ENCODE measurements at places on chromosomes 3 and 15.

DNA sequence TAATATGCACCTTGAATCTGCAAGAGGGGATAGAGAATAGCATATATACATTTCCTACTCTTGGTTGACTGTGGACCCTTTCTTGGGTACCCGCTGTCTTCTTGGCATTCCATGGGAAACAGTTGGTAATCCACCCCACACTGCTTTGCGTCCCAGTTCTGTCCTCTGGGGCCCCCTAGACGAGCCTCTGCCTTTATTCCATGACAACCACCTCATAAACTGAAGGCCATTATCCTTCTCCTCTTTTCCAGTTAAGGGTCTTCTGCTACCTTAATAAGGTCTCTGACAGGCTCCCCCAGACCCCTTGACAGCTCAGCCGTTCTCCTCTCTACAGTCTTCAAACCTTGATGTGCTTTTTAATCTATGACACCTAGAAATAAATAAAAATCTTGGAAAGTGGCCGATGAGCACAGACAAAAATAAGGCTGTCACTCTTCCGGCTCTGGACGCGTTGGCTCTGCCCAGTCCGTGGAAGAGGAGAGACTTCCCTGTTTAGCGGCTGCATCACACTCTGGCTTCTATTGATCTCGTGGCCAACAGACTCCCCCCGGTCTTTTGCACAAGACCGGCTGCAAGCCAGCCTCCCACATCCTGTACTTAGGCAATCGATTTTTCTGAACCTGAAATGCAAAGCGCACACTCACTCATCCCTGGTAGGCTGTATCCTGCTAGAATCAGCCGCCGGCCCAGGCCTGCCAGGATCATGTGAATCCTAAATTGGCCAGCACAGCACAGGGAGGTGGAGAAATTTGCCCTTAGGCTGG lies 251.0 kb upstream of the TLE3 start:
- DNase-seq = no peak

- no peak for DNase-seq
Measured at GRCh38 chr3:138803006-138803653, 31.6 kb downstream of the PIK3CB start.

- DNase-seq = no peak
Measured at GRCh38 chr3:176987901-176988650, 209.2 kb downstream of the TBL1XR1 start.

- peak; percentile 79 for DNase-seq
Measured at GRCh38 chr3:140602781-140603180, 75.1 kb upstream of the TRIM42 start.

- no peak for DNase-seq
Measured at GRCh38 chr15:59138243-59138642, 33.3 kb downstream of the CCNB2 start.

GRCh38 chr15:71707230-71708050 lies 102.9 kb upstream of the NR2E3 start:
- DNase-seq = no peak

- no peak for DNase-seq
Measured at GRCh38 chr3:20589275-20589674, 403.3 kb upstream of the SGO1 start.

- DNase-seq = peak; percentile 86
Measured at GRCh38 chr3:46089237-46090011, 62.1 kb upstream of the XCR1 start.

GRCh38 chr3:185942907-185943759 lies 5.3 kb upstream of the TRA2B start:
- peak; percentile 64 for DNase-seq

DNA sequence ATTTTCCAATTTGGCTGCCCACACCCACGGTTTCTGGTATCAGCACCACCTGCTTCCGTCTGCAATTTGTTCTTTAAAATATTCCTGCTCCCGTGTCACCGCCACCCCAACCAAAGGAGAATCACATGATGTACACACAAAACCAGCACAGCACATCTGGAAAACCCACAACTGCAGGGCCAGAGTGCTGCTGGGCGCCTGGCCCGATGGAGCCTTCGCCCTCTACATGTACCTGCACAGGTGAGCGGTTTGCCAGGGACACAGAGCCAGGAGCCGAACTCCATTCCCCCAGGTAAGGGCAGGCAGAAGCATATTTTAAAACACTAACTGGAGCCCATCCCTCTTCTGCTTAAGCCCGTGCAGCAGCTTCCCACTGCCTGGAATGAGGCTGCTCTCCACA lies 75.6 kb downstream of the ADAMTS17 start:
- no peak for DNase-seq

DNA sequence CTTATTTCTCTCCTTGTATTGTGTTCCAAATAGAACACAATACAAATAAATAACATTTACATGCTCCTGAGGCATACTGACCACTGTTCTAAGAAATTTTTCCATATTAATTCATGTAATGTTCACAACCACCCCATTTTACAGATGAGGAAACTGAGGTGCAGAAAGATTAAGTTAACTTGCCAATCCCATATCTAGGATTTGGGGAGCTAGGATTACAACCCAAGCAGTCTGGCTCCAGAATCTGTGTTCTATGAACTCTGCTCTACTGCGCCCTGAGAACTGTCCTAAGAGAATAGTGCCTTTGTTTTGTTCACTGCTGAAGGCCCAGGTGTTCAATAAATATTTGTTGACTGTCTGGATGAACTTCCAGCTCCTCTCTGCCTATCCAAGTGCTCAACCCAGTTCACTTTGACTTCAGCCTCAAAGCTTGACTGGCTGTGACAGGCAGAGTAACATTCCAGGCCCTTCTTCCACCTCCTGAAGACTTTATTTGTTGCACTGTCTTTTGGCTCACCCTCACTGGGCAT lies 3.1 kb downstream of the NEK10 start:
- DNase-seq = no peak

- DNase-seq = peak; percentile 15
Measured at GRCh38 chr15:87722941-87723691, 533.4 kb downstream of the NTRK3 start.

DNA sequence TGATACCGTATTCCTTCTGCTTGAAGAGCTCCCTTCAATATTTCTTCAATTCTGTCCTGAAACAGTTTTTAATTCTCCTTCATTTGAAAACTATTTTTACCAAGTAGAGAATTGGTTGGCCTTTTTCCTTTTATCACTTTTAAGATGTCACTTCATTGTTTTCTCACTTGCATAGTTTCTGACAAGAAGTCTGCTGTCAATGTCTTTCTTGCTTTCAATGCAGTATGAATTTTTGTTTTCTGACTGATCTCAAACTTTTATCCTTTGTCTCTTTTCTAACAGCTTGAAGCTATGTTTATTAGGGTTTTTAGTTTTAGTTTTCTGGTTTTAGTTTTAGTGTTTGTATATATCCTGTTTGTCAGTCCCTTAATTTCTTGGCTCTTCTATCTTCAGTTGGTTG lies 364.8 kb upstream of the TPRG1 start:
- DNase-seq = no peak

GRCh38 chr3:122094693-122095092 lies 39.5 kb downstream of the CD86 start:
- DNase-seq = no peak

GRCh38 chr3:125194061-125194848 lies 18.3 kb downstream of the SLC12A8 start:
- no peak for DNase-seq

All from kidney glomerular epithelial cell (primary cell).